Activated CD8-positive, alpha-beta memory T cell treated with anti-CD3 and anti-CD28 coated beads, Interleukin-2, amount 10 ng/mL, durations not matched to agents 7 days and 5 days (primary cell): ENCODE measurements at places on chromosomes 5 and 9.
A peak's percentile ranks its signal among the peaks of the same experiment; 100 is the strongest.

- no peak for DNase-seq
Measured at GRCh38 chr5:56190497-56190896, 42.6 kb downstream of the ANKRD55 start.

DNA sequence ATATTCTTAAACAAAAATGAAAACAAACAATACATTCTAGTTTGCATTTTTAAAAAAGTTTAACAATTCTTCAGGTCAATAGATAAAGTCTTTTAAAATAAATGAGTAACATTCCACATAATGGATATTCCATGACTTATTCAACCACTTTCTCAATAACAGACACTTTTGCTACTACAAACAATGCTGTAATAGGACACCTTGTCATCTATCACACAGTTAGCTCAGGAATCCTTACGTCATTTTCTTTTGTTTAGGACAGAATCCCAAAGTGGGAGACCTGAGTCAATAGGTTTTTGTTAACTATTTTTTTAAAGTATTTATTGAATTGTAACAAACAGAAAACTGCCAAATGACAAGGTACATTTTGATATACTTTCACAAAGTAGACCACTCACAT is 72.5 kb downstream of the CEP120 start:
- DNase-seq, result no peak

DNA sequence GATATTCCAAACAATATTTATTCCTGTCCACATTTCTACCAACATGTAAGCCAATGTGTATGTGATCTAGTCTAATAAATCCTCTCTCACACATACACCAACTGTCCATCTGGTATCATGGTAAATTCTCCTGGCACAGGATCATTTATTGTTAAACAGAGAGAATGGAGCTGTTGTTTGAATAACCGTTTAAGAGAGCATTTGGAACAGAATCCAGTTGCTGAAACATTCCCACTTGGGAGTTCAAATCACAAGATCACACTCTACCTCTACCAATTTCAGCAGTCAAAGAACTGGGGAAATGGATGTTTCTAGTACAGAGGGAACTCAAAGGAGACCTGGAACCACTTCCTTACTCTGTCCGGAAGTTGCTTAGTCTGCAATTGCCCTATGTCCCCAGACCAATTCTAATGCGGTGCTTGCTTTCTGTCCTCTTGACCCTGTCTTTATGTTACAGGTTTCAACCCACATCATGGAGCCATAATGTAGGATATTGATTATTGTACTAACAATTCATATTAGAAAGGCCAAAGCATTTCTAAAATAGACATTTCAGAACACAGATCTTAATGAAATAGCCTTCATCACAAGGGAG is 488.4 kb downstream of the SEMA5A start:
- DNase-seq, result no peak

GRCh38 chr5:43305948-43306565 is 7.2 kb downstream of the HMGCS1 start:
- no peak for DNase-seq

DNA sequence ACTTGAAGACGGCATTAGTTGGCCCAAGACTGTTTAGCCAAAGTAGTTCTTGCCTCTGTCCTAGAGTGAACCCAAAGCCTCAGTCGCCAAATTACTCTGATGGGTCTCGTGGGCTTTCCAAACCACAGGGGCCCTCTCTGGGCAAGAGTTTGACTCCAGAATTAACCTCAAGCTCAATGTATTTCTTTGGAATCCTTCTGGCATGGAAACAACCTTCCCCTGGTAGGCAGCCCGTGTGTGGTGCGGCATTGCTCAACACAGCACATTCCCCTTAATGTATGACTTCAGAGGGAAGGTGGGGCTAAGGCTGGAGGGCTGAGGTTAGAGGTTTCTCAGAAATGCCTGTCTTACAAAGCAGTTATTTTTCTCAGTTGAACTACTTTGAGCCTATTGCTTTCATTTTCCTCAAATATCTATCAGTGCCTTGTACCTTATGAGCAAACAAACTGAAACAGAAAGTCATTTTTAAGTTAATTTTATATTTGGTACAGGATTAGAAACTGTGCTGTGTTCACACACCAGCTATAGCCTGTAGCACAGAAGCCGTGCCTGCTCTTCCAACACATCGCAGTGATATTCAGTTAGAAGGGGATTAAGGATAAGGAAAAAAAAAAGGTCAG is 123.9 kb upstream of the HAPLN1 start:
- DNase-seq, result peak; percentile 77

DNA sequence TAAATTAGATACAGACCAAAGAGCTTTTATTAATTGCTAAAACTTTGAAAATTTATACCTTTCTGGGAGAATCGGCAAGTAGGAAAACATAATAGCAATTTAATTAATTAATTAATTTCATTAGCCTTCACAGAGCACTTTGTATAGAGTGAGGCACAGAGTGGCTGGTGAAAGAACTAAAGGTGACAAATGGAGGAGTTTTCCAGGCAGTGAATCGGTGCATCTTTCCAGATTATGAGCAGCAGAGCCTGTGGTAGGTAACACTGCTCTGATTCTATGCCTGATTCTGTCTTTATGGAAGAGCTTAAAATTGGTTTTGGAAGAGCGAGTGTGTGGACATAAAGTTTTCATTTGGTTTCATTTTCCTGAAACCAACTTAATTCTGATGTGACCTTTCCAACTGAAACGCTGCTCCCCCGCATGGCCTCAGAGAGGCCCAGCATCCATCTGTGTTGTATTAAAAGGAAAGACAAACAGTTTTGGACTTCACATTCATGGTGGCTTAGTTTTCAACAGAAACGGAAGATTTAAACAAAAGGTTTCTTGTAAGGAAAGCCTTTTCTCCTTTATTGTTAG is 188.9 kb upstream of the RPS23 start:
- no peak for DNase-seq

GRCh38 chr5:116492016-116492623 is 82.5 kb downstream of the SEMA6A start:
- no peak for DNase-seq

- no peak for DNase-seq
Measured at GRCh38 chr9:34246453-34246852, 67.6 kb downstream of the UBAP1 start.

GRCh38 chr9:99335280-99335679 is 113.2 kb downstream of the SEC61B start:
- DNase-seq, result no peak

- no peak for DNase-seq
Measured at GRCh38 chr5:41275813-41276512, 62.6 kb upstream of the C6 start.

GRCh38 chr5:111016801-111017200 is 54.7 kb upstream of the TSLP start:
- no peak for DNase-seq

DNA sequence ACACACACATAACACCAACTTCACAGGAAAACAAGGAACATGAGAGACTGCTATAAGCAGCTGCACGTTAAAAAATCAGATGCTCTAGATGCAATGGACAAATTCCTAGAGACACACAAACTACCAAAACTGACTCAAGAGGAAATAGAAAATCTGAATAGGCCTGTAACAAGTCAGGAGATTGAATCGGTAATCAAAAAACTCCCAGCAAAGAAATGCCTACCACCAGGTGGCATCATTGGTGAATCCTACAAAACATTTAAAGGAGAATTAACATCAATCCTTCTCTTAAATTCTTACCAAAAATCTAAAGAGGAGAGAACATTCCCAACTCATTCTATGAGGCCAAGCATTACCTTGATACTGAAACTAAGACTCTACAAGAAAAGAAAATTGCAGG is 54.9 kb downstream of the NDST1 start:
- DNase-seq, result no peak

GRCh38 chr5:15789642-15790041 is 289.7 kb downstream of the FBXL7 start:
- DNase-seq, result no peak

DNA sequence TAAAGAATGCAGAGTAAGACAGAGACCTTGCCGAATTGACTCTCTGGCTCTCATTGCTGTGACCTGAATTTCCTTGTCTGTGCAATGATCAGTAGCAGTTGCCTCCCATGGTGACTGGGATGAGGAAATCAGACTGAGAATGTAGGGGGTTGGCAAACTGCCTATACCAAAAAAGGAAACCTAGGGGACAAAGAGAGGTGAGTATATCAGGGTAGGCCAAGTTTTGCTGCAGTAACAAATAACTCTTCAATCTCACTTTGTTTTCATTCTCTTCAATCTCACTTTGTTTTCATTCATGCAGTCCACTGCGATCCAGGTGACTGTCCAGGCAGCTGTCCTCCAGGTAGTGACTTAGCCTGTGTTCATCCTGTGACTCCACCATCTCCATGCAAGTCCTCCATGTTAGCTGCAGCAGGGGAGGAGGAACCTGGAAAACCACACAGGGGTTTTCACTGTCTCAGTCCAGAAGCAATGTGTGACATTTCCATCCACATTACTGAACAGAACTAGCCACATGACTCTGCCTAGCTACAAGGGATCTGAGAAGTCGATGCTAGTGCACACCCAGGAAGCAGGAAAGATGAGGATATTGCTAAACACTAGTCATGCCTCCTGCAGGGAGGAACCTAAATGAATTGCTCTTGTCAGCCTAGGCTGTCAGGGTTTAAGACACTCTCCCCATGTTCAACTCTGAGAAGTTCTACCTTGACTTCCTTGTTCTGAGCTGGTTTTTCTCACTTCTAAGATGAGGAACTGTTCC is 26.0 kb downstream of the TMEM174 start:
- DNase-seq, result no peak

GRCh38 chr5:1479581-1480188 is 34.4 kb upstream of the SLC6A3 start:
- no peak for DNase-seq

DNA sequence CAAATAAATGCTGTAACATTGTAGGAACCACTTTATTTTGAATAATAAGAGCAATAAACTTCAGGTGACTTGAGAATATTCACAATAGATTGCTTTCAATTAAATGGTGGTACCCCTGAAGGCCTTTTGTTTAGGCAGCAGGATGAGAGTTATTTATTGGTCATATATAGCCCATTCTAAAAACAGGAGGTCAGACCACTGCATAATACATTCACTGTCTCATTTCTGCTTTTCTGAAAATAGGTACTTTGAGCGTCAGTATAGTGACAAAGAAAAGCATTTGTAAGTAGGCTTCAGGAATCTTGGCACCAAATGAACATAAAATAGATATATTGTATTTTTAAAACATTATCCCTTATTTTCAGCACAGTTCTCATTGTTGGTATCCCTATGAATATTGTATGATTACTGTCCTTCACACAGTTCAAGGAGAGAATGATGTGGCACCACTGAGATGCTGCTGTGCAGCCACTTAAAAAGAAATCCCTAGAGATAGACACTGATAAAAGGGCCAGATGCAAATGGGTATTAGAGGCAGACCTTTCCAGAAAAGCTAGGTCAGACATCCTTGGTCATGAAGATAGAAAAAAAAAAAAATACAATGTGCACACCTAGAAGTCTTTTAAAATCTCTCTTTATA is 381.8 kb upstream of the ST8SIA4 start:
- no peak for DNase-seq

- DNase-seq, result no peak
Measured at GRCh38 chr9:131697097-131697496, 42.8 kb downstream of the RAPGEF1 start.

DNA sequence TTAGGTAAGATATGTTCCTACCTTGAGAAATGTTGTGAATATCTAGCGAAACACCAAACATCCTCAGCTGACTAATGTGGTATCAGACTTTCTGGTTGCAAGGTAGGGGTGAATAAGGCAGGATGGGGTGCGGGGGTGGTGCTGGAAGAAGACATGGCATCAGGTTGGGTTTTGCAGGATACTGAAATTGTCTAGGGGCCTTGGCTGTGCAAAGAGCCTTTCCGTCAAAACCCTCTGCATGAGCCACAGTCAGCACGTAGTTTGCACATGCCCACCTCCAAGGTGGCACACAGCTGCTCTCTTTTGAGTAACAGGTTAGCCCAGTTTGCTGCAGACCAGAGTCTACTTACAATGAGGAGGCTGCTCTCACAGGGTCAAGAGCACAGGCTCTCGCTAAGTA is 42.0 kb downstream of the SFXN1 start:
- DNase-seq, result peak; percentile 54

DNA sequence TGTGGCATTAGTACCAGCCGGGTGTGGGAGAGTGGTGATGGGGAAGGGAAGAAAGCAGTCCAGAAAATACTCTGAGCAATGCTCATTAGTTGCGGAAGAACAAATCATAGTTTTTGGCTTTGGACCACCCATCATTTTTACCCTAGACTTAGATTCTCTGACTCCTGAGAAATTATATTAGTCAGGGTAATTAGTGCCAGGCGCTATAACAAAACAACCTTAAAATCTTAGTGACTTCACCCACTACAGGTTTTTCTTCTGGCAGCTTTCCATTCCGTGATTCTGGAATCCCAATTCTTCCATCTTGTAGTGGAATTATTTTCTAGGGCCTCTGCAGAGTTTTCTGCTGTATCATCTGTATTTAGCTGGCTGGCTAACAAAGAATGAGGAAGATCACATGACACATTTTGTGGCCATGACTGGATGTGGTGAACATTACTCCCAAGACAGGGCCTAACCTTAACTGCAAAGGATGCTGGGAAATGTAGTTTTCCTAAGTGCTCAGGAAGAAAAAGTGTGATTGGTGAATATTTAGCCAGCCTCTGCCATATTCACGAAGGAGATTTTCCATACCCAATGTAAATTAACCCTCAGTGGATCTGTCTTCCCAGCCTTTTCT is 373.0 kb upstream of the MEF2C start:
- no peak for DNase-seq

GRCh38 chr5:139514486-139514856 is 31.9 kb upstream of the STING1 start:
- DNase-seq, result peak; percentile 64

GRCh38 chr9:18362901-18363685 is 110.9 kb upstream of the ADAMTSL1 start:
- no peak for DNase-seq

DNA sequence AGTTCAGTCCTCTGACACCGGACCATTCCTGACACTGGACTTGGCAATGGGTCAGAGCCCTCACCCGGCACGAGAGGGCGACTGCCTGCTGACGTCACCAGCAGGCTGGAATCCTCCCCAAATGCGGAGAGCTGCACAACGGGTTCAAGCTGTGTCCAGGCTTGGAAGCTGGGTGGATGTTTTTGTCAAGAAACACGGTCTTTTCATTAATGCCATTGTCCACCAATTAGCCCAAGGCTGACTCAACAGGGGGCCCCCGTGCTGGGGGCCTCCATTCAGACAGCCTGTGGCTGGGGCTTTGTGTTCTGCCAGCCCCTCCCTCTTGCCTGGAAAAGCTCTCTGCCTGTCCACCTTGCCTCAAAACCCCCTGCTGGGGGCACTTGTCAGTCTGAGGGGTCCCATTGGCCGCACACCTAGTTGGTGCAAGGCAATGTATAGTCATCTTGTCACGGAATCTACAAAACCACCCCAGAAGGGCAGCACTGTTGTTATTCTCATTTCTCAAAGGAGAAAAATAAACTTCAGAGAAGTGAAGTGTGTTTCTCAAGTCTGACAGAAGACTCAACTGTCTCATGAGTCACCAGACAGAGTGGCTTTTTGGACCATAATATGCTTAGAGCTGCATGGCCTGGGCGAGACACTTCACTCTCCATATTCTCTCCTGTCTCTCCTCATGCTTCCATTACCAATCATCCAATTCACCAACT is 24.6 kb downstream of the NDUFA8 start:
- no peak for DNase-seq

GRCh38 chr5:59819806-59820205 is 73.7 kb downstream of the PDE4D start:
- no peak for DNase-seq

- DNase-seq, result no peak
Measured at GRCh38 chr5:109779036-109779735, 89.5 kb downstream of the MAN2A1 start.
